Smooth muscle cell of trachea (primary cell): ENCODE measurements at places on chromosomes 2 and 18. TPM values are rescaled to one million over a fixed set of nuclear protein-coding genes. Genes with fewer than 3 reads are reported as not detected.

The LYPD6B gene
- not detected in 2 replicates for total RNA-seq

The NYAP2 gene
- not detected in 2 replicates for total RNA-seq

The PLB1 gene
- 2.0 and 3.8 TPM in 2 replicates for total RNA-seq

The SLC9A4 gene
- total RNA-seq, result not detected in 2 replicates

The ARHGAP25 gene
- total RNA-seq, result 0.66 and 1.7 TPM in 2 replicates

The EMX1 gene
- total RNA-seq, result not detected in 2 replicates

The CAPN14 gene
- 0.33 and 0.58 TPM in 2 replicates for total RNA-seq

The KYNU gene
- total RNA-seq, result 1.2 and 5.3 TPM in 2 replicates

The IL36A gene
- total RNA-seq, result not detected in 2 replicates

The PJVK gene
- total RNA-seq, result 2.0 and 2.5 TPM in 2 replicates

The C2orf72 gene
- total RNA-seq, result 0.17 TPM in 1 of 2 replicates, not detected in the other

The RTP5 gene
- total RNA-seq, result not detected in 2 replicates

The TOGARAM2 gene
- total RNA-seq, result 0.17 and 0.29 TPM in 2 replicates

The SFTPB gene
- total RNA-seq, result not detected in 2 replicates

The UGT1A10 gene
- total RNA-seq, result not detected in 2 replicates

The CCDC74B gene
- total RNA-seq, result 4.8 and 9.3 TPM in 2 replicates

The SLC4A3 gene
- 1.2 and 4.1 TPM in 2 replicates for total RNA-seq

The GAREM2 gene
- 1.3 TPM in 2 replicates for total RNA-seq

The CROCC2 gene
- 0.50 and 1.0 TPM in 2 replicates for total RNA-seq

The GAD1 gene
- total RNA-seq, result 0.33 TPM in 1 of 2 replicates, not detected in the other

The COL4A3 gene
- total RNA-seq, result 0.17 and 0.29 TPM in 2 replicates

The CNTNAP5 gene
- not detected in 2 replicates for total RNA-seq

The HOXD1 gene
- total RNA-seq, result not detected in 2 replicates

The ANKRD30BL gene
- not detected in 2 replicates for total RNA-seq

The ALPG gene
- not detected in 2 replicates for total RNA-seq

The PARD6G gene
- total RNA-seq, result 0.73 and 5.8 TPM in 2 replicates

The CCL20 gene
- 2.2 TPM in 1 of 2 replicates, not detected in the other for total RNA-seq

The CLK1 gene
- total RNA-seq, result 62.4 and 75.3 TPM in 2 replicates

The TNFAIP6 gene
- 32.4 and 40.9 TPM in 2 replicates for total RNA-seq

The TRAF3IP1 gene
- total RNA-seq, result 6.9 and 8.0 TPM in 2 replicates

The TRABD2A gene
- total RNA-seq, result 13.8 and 17.5 TPM in 2 replicates

The POTEI gene
- under 0.01 TPM in 1 of 2 replicates, not detected in the other for total RNA-seq

The TTC21B gene
- 28.9 and 30.6 TPM in 2 replicates for total RNA-seq

The SERPINB2 gene
- 2.6 and 6.5 TPM in 2 replicates for total RNA-seq

The DYNAP gene
- total RNA-seq, result not detected in 2 replicates

The C2orf78 gene
- total RNA-seq, result not detected in 2 replicates

The FHOD3 gene
- total RNA-seq, result 18.8 and 22.3 TPM in 2 replicates

The PAIP2B gene
- total RNA-seq, result 0.66 and 0.73 TPM in 2 replicates

The ID2 gene
- total RNA-seq, result 103 and 144 TPM in 2 replicates

The CDH2 gene
- 6.3 and 6.8 TPM in 2 replicates for total RNA-seq
